DMS79 treated with DMSO at 0.1 percent for 48 hours (cell line): ENCODE measurements at places on chromosomes 2 and 18.

DNA sequence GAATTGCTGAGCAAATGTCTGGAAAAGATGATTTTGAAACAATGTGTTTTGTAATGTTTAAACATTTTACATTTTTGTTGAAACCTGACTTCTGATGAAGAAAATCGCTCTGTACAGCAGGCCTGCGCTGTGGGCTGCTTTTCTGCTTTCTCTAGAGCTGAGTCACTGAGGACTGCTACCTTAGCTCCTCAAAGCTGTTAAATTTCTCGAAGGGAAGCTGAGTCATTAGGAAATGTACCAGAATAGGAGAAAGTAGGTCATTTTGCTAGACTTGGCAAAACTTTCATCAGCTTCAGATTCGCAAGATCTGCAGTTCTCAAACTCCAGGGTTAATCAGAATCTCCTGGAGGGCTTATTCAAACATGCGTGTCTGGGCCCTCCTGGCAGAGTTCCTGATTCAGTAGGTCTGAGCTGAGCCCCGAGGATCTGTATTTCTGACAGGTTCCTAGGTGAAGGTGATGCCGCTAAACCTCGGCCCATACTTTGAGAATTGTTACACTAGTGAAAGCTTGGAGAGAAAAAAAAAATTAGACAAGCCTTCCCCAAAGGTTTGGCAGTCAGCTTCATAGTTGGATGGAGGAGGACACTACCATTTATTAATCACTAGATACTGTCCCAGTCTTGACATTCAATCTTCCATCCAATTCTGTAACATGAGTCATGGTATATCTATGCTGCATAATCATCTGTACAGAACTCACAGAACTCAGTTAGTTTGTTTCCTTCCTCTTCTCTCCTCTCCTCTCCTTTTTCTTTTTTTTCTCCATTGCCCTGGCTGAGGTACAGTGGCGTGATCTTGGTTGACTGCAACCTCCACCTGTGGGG is 297.6 kb downstream of the PARD3B start:
- DNase-seq: no peak

DNA sequence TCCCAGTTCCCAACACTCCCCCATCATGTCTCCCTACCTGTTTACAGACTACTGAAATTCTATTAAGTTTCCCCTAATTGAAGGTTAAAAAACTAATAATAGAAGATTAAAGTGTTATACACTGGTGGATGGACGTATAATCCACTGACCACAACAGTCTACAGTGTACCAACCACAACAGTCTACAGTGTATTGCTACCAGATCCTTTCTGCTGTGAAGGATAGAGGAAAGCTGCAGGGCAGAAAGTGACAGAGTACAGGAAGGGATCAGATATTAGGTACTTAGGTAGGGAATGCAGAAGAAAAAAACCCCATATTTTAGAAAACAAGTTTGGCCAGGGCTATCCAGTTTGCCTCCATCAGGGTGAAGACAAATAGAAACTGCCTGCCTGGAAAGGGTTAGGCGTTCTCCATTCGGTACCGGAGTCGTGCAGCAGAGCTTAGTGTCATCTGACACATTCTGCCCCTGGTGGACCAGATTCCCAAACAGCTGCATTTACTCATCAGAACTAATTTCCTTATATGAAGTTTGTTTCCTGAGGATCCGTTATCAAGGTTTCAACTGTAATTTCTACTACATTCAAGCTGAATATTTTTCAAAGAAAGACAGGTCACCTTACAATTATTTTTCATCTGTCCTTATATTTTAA is 49.9 kb downstream of the KLF7 start:
- no peak for DNase-seq

- DNase-seq: peak; percentile 82
These were observed 264.2 kb downstream of the LNPK start for GRCh38 chr2:175737722-175738361.

DNA sequence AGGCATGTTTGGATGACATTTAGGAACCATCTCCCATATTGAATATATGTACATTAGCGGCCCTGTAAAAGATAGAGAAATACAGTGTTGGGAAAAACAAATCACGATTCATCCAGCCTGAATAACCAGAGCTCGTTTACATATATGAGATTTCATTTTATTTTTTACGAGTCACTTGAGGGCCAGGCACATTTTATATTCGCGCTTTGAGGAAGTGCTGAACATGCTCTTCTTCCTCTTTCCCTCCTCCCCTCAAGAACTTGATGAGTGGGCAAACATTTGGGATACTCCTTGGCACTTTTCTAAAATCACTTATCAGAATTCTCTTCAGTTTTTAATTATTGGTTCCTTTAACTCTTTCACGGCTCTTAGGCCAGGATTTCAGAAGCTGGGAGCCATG is 268.0 kb upstream of the TANK start:
- no peak for DNase-seq

DNA sequence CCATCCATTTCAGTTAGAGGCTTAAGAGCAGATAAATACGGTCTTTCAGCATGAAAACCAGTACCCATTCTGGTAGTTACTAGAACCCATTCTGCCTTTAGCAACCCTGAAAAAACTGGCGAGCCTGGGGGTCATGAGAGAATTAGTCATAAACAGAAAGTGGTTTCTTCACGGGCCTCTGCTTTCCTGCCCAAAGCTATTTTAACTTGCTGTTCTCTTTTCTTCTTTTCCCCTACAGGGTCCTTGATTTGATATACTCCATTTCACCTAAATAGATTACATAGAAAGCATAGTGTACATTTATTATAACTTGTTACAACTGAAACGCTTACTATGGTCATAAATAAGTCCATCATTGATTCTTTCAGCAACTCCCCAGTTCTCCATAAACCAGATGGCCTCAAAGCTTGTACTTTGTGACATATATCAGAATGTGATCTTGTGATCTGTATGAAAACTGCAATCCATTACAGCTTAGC is 48.3 kb downstream of the WDFY1 start:
- DNase-seq: peak; percentile 81
